ENCODE measurements at places on chromosomes 3 and 15.

GRCh38 chr3:188937389-188937788 is 234.4 kb upstream of the TPRG1 start:
- DNase-seq, result no peak

DNA sequence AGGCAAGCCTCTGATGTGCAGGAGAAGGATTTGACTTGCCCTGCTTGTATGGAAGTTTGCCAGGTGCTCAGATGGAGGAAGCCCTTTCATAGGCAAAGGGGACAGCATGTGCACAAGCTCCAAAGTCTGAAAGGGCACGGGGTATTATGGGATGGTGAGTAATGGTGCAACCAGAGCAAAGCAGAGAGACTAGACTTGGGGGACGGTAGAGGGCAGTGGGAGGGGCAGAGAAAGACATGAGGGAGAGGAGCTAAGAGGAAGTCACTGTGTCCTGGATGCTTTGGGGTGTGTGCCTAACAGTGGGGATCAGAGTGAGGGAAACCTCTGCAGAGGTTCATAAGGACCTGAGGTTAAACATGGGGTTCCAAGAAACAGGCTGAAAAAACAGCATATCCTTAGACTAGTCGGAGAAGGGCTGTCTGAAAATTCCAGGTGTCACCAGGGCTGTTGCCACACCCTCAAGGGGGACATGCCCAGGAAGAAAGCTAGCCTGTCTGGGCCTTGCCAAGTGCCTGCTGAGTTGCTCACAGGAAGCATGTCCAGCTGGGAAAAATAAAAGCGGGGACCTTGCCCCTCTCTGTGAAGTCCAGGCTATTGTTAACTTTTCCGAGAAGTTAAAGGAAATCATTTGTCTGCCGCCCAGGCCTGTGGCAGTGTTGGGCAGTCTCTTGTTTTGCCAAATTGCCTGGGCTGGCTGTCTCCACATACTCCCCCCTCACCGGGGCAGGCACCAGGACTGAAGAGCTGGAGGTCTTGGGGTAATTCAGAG is 47.1 kb downstream of the HRH1 start:
- no peak for DNase-seq

- no peak for DNase-seq
Observed at GRCh38 chr3:43055806-43056770, 49.8 kb downstream of the POMGNT2 start.

- no peak for DNase-seq
Observed at GRCh38 chr3:126433496-126434263, 39.0 kb downstream of the CFAP100 start.

DNA sequence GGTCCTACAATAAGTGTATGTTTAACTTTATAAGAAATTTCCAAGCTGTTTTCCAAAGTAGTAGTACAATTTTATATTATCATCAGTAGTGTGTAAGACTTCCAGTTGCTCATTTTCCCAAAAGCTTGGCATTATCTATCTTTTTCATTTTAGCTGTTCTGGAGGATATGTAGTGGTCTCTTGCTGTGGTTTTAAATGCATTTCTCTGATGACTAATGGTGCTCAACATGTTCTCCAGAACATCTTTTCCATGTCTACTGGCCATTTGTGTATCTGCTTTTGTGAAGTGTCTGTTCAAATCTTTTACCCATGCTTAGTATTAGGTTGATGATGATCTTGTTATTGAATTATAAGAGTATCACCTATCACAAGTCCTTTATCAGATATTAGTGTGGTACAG is 13.3 kb downstream of the BCL2A1 start:
- no peak for DNase-seq

GRCh38 chr3:119642746-119643473 is 17.5 kb downstream of the POPDC2 start:
- DNase-seq, result no peak

DNA sequence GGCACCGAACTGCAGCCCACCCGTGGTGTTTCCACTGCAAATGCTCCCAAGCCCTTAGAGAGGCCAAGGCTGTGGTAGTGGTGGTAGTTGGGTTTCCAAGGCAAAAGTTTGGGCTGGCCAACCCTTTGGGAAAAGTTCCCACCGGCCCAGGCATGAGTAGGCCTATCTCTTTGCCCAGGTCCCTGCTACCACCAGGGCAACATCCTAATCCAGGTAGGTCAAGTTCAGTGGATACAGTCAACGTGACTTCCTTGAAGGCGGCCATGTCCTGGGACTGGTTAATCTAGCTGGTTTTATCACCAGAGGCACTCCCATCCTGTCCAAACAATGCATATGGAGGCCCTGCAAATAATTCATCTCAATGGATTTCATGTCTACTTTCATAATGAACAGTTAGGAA is 1.6 kb upstream of the ONECUT1 start:
- DNase-seq, result no peak

DNA sequence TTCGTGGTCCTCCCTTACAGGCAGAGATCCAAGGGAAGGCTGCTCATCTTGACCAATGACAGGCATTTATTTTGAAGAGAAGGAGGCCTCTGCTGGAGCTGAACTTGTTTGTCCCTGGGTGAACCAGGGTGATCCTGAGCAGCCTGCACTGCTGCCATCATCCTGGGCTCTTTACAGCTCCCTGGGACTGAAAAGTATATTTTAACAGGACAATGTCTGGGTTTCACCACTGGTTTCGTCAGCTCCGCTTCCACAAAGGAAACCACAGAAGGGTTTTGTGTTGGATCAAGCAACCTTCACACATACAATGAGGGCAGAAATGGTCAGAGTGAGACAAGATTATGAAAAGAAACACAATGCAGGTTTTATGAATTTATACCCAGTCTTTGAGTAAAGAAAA is 400.7 kb upstream of the TPM1 start:
- no peak for DNase-seq

- no peak for DNase-seq
Observed at GRCh38 chr15:95394186-95395067, 936.1 kb upstream of the NR2F2 start.

DNA sequence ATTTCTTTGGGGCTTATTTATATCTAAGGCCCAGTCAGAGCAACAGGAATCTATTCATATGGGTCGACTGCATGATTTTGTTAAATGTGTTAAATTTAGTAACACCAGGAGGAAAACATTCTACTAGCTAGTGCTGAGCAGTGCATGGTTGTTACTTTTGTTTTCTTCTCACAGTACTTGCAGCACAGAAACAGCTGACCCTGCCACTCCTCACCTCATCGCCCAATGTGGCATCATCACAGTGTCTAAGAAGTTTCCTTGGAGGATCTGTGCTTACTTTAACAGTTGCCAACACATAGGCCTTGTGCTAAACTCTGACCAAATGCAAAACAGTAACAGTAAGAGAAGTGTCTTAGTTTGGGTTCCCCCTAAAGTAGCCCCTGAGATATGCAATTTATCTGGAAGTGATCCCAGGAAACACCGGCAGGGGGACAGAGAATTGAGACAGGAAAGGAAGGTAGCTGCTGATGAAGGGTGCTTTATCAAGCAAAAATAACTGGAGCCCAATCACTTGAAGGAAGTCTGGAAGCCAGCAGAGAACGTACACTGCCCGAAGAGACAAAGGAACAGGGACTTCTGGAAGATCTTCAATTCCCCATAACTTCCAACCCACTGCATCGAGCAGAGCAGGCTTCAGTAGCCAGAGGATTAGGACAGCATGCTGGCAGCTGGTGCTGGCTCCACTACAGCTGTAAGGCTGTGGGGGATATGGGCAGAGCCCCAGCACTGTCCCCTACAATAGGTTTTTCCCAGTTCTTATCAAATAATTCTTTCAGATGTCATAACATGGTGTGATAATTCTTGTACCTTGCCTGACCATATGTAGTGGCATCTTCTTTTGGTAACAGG is 36.0 kb upstream of the ULK4 start:
- no peak for DNase-seq

GRCh38 chr3:9045371-9045770 is 82.1 kb upstream of the RAD18 start:
- DNase-seq, result no peak

GRCh38 chr3:38725726-38726419 is 76.4 kb upstream of the SCN5A start:
- no peak for DNase-seq

Data from CD4-positive, alpha-beta T cell treated with Interleukin-15 for 4 hours (primary cell).